Kidney glomerular epithelial cell (primary cell): ENCODE measurements at places on chromosomes 11 and 22.

- DNase-seq, result no peak
These were observed 15.5 kb downstream of the KIAA0930 start for GRCh38 chr22:45224988-45225731.

DNA sequence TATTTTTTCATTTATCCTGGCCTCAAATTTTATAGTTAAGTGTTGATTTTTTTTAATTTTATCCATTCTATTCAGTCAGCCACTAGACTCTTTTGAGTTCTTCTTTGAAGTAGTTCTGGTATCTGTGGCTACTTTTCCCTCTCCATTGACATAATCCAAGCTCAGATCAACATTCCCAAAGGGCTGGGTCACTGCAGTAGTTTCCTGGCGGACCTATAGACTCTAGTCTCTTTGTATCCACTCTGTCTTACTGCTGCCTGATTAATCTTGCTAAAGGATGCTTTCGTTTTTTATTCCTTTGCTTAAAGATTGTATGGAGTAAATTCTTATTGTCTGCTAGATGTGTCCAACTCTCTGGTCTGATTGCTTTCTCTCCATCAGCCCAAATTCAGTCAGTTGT, 87.6 kb downstream of the UVRAG start:
- DNase-seq, result no peak

DNA sequence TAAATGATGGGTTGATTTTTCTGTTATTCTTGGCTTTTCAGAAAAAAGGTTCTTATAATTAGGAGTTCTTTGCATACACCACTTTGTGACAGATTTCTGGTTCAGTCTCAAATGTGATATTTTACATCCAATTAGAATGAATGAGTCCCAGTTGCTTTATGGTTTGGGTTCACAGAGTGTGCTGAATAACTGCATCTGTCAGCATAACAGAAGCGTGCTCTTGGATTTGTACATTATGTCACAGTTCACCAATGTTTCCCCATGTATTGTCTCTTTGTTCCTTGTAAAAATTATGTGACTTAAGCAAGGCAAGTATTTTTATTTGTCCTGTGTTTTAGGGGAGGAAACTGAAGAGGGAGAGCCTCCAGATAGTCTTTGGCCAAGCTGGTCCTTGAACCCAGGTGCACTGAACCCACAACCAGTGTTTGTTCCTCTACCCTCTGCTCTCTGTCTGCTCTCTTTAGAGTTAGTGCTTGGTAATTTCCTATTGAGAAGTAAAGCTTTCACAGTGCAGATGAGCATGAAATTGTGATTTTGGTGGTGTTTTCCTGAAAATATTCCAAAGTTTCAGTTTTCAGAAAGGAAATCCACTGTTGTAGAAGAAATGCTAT, 107.5 kb downstream of the TBC1D22A start:
- DNase-seq, result no peak

DNA sequence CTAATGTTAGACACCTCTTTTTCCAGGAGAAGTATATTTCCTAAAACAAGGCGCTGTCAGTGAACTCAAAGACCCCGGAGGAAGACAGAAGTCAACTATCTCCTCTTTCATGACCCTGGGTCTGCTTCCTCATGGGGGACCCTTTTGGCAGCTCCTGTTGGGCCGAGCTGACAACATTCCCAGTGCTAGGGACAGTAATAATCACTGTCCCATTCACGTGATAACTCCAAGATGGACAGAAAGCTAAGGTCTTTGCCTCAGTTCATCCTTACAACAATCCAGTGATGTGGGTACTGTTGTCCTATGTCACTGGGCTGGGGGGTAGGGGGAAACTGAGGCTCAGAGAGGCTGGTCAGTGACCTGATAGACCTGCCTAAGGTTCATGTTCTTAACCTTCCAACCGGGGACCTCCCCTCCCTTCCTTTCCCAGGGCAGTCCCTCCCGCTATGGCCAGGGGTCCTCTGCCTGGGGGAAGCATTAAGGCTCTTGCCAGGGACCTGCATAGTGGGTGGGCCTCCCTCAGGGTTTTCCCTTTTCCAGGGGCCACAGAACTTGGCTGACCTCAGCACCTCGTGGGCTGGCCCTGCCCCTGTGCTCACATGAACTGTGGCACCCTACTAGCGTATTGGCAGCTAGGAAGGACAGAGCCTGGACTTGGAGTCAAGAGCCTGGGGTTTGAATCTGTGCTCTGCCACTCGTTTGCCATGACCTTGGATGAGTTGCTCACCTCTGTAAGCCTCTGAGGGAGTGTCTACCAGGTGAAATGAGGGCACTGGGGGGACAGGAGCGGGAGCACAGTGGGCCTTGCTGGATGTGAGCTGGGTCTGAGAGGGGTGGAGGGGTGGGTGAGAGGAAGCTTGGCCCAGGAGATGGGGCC, 53.6 kb downstream of the LRRC32 start:
- DNase-seq, result no peak

GRCh38 chr11:126585774-126586491, 230.4 kb downstream of the ST3GAL4 start:
- peak; percentile 98 for DNase-seq

- DNase-seq, result no peak
These were observed 21.4 kb upstream of the STK33 start for GRCh38 chr11:8615291-8616032.

DNA sequence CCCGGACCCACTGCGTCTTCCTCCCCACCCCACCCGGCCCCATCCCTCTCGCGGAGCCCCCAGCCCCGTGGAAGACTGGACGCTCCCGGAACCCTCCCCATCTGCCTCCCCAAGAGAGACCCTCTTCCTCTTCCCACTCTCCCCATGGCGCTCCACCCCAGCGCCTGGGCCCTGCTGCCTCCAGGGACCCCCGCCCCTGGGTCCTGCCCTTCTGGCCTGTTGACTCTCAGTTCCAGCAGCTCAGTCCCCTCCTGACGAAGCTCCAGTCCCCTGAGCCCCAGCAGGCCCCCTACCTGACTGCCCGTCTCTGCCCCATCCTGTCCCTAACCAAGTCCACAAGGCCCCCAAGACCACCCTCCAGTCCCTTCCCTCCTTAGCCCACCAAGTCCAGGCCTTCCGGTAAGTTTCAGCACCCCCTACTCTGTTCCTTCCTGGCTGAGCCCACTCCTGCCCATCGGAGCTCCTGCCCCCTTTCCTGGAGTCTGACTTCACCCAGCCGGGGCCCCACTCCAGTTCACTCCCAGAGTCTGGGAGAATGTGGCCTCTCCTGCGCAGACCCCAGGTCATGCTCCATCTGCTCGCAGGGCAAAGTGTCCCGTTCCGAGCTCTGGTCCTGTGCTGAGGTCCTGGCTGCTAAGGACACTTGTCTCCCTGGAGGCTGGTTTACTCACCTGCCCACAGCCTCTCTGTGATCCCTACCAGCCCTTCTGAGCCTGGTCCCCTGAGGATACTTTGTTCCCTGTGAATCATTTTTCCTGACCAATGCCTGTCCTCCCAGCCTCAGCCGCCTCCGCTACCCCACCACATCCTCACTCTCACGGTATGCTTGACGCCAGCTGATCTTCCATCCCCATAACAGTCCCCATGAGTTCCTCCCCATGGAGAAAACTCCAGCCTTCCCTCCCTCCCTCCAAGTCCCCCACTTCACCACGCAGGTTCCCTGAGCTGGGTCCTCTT, 722 bp downstream of the IFITM10 start:
- peak; percentile 3 for DNase-seq

GRCh38 chr11:64734811-64735724, 8.9 kb downstream of the RASGRP2 start:
- DNase-seq, result no peak

- DNase-seq, result peak; percentile 19
These were observed 2.0 kb upstream of the LAYN start for GRCh38 chr11:111538407-111539114.

DNA sequence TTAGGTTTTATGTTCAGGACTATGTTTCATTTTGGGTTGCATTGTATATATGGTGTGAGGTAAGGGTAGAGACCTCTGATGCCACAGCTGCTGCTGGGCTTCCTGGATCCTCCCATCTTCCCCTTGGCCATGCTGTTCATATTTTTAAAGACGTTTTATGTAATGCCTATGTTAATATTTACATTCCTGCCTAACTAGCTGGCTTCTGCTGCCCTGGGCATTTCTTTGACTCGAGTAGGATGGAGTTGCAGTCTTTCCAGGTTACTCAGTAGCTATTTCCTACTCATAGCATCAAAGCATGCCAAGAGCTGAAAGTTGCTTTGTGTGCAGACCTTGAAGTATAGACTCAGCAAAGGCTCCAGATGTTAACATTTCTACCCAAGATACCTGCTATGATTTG, 220.5 kb upstream of the CADM1 start:
- DNase-seq, result no peak

GRCh38 chr11:34214961-34215805, 109.8 kb downstream of the NAT10 start:
- DNase-seq, result peak; percentile 47

- DNase-seq, result no peak
These were observed 15.7 kb upstream of the RASL10A start for GRCh38 chr22:29331213-29331612.

DNA sequence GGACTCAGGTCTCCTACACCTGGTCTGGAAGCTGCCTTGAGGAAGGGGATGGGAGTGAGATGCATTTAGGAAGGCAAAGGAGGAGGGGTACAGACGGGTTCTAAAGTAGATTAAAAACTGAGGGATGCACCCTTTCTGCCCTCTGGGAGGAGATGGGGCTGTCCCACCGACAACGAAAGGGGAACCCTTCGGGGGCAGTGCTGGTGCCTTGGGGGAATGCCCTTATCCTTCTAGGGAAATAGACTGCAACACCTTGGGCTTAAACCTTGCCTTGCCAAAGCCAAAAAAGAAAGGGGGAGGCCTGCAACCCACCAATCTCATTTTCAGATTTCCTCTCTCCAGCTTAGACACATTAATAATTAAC, 89.8 kb downstream of the PLEKHA7 start:
- DNase-seq, result no peak

GRCh38 chr11:118291477-118292135, 12.9 kb upstream of the CD3E start:
- no peak for DNase-seq

- no peak for DNase-seq
These were observed 4.3 kb downstream of the SBF1 start for GRCh38 chr22:50470491-50470890.

DNA sequence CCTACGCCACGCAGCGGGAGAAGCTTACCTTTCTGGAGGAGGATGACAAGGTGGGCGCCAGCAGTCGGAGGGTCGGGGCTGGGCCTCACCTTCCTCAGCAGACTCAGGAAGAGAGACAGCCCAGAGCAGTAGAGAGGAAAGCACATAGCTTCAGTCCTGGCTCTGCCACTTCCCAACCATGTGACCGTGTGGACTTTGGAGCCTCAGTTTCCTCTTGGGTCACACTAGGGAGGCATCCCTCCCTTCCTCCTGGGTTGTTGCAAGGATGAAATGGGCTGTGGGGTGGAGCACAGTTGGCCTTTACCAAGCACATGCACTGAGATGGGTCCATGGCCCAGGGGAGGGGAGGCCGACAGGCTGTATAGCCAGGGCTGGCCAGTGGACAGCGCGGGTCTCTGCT, 12.9 kb downstream of the DPP3 start:
- no peak for DNase-seq

- no peak for DNase-seq
These were observed 110.9 kb downstream of the ELP4 start for GRCh38 chr11:31620434-31620833.

DNA sequence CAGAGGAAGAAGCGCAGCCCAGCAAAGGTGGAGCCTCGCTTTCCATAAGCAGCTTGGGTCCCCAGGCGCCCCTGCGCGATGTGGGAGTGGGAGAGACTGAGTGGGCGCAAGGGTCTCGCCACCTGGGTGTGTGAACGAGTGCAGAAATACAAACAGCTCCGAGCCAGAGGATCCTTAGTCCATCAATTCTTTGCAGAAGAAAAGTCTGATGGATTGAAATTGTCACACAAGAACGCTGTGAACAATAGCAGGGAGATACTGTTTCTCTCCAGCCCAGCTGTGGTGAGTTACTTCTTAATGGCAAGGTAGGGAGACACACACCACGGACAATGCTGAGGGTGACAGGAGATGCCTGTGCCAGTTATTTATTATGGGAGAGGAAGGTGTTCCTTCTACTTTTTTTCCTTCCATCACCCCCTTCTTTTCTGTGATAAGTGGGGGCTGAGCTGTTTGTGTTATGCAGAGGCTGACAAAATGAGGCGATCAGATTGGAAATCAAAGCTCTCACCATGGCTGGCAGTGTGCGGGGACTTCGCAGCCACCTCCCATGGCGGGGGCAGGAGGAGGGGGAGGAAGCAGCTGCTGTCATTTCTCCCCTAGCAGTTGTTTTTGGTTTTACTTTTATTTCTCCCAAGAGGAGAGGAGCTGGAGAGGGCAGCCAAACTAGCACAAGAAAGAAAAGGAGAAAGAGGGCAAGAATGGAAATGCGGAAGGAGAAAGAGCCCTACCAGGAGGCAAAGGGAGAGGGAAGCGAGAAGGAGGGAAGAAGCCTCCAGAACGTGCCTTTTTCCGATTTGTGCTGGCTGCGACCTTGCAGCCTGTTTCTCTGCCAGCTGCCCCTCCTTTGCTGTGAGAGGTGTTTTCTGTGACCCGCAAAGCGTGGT, 755.8 kb downstream of the NTM start:
- no peak for DNase-seq

DNA sequence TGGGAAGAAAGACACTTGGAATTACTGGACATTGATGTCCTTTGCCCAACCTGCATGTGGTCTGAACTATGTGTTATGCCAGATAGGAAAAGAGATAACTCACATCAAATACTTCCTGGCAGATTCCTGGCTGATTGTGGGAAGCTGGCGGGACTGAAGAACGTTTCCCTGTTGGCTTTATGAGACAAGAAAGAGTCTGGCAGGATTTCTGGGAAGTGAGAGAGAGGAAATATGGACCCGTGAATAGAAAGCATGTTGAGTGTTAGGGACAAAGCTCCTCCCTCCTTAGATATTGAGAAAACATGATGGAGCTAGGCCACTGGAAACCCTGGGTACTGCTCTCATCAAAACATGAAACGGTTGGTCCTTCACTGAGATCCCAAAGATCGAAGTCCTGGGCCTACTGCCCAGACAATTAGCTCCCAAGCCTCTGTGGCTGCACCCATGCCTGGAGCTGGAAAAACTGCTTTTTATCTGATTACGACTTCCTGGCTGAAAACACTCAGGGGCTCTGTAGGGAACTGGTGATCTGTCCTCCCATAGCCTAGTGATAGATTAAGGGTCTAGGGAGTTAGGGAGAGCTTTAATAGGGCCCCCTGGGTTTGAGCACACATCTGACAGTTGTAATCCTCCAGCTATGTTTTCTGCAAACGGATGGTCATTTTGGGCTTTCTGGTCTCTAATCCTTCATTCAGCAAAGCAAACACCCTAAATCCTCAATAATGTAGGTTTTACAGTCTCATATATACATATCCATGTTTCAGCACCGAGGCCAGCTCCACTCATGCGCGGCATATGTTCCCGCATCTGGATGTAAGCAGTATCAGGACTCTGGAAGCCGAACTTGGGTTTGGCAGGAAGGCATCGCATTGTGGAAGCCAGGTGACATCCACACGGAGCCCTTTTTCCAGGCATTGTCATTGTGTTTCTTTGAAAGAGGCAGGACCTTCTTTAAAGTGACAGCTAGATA, 6.1 kb upstream of the B3GAT1 start:
- no peak for DNase-seq

DNA sequence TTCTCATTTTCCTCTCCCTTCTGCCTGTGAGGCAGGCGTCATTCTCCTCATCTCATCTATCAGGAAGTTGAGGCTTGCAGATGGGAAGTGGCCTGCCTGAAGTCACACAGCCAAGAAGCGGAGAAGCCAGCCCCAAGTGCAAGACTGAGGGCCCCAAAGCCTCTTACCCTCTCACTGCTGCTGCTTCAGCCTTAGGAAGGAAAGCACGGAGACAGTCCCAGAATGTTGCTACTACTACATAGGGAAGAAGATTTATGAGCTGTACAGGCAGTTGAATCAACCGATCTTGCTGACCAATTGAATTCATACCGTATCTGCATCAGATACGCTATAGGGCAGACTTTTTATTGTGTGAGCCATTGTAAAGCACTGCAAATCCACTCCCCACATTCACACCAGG, 89.0 kb downstream of the CWC15 start:
- DNase-seq, result no peak
